ENCODE measurements at places on chromosomes 2 and 18.
A peak's percentile ranks its signal among the peaks of the same experiment; 100 is the strongest.

DNA sequence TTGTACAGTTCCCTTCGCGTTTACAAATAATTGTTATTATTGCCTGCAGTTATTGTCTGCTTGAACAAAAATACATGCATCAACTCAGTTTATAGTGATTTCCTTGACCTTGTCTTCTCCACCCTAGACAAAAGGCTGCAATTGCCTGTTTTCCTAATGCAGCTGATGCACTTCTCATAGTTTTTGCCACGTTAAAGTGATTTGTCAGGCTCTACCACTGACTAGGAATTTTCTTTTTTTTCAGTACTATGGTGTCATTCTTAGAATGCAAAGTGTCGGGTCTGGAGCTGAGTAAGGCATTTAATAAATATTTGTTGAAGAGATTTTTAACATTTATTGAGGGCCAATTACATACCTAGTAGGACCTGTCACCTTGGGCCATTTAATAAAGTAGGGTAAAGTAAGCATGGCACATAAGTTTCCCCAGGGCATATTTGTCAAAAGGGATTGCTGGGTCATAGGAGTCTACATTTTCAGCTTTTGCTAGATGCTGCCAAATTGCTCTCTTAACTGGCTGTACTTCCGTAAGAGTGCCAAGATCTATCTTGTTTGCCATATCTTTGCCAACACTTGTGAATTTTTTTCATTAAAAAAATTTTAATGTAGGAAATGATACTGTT, 24.1 kb downstream of the ACSL3 start:
- no peak for DNase-seq

GRCh38 chr18:9283791-9284190, 50.8 kb upstream of the TWSG1 start:
- no peak for DNase-seq

GRCh38 chr2:138223319-138223718, 259.0 kb downstream of the HNMT start:
- no peak for DNase-seq

DNA sequence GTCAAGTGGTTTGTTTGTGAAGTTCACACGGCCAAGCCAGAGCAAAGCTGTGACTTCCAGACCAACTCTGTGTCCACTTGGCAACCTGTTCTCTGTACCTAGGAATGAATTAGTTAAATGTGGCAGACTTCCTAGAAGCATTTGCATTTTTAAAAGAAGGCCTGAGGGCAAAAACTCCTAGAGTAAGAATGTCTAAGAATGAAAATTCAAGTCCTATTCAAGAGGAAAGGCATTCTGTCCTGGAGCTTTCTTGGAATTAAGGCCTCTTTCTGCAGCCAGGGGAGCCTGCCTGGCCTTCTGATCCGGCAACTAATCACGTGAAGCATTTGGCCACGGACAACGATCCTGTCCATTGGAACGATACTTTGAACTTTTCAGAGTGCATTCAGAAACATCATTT, 155.0 kb downstream of the SETBP1 start:
- peak; percentile 9 for DNase-seq

- DNase-seq: no peak
These were observed 2005.9 kb upstream of the CELF4 start for GRCh38 chr18:39571511-39571910.

DNA sequence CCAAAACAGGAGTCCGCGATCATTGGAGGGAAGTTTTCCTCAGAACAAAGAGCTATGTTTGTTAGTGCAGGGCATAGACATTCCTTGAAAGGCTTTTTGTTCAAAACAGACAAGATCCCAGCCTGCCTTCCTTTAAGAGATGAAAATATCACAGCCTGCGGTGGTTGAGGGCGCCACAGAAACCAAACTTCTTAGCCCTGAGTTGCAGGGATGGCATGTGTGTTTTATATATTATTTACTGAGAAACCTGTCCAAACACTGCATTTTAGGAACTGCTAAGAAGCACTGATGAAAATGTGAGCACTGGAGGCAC, 57.5 kb upstream of the TMEM178A start:
- no peak for DNase-seq

GRCh38 chr2:84805250-84805958, 75.5 kb downstream of the TRABD2A start:
- DNase-seq: no peak

- DNase-seq: no peak
These were observed 304.0 kb downstream of the LPIN1 start for GRCh38 chr2:12050396-12050795.

DNA sequence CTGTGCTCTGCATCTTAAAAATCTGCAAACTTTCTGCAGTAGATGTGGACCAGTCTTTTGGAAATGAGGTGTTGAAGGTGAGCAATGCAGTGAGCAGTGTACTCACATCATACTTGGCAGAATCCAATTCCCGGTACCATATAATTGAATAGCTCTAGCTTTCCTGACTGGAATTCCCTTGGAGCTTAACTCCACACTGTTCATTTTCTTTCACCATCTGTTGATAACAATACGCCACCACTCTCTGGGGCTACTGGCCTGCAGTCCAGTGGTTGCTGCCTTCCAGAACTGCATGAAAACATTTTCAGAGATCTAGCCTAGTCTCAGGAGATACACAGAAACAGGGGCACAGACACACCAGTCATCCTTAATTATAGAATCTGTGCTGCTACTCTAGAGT, 820.0 kb upstream of the NXPH2 start:
- no peak for DNase-seq

DNA sequence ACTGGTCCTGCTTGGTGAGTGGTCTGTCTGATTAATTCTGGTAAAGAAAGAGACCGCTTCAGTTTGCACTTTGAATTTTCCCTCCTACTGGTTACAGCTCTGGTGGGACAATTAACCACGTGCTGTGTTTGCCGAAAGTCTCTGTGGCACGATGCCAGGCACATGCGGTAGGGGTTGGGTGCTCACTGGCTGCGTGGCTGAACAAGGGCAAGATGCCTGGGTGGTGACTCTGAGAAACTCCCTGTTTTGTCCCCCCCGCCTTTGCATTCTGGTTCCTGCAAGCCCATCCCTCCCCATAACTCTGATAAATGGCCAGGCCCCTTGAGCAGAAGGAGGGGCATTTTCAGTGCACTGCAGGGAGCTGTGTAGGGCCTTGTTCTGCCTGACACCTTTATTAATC, 206.1 kb downstream of the TFCP2L1 start:
- DNase-seq: no peak

DNA sequence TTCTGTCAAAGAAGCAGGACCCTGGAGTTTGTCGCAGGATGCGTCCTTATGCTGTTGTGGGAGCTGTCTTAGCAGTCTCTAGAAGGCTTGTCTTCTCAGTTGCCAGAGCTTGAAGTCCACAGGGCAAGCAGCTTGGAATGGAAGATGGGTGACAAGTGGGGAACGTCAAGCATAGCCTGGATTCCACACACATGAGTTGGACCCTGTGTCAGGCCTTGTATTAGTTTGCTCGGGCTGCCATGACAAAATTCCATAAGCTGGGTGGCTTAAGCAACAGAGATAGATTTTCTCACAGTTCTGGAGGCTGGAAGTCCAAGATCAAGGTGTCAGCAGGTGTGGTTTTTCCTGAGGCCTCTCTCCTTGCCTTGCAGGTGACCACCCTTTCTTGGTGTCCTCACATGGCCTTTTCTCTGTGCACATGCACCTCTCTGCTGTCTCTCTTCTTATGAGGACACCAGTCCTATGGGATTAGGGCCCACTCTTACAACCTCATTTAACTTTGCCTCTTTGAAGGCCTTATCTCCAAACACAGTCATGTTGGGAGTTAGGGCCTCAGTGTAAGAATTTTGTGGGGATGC, 51.3 kb downstream of the THNSL2 start:
- no peak for DNase-seq

DNA sequence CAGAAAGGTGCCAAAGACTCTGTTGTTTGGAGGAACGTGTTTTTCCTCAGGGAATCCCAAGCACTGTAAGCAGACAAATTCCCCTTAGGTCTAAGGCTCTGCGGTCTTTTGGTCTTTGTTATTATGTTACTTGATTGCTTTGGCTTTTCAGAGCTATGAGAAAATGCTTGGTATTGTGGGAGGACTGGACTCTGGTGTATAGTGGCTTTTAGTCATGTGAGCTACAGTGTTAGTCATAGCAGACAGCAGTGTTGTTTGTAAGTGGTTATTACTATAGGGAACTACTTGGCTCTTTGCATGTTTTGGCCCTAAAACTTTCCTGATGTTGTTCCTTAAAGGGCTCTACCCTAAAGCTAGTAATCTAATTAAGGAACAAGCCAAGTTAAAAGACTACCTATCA, 956.2 kb upstream of the LRATD1 start:
- no peak for DNase-seq

- DNase-seq: no peak
These were observed 20.0 kb downstream of the SETBP1 start for GRCh38 chr18:44700652-44701051.

DNA sequence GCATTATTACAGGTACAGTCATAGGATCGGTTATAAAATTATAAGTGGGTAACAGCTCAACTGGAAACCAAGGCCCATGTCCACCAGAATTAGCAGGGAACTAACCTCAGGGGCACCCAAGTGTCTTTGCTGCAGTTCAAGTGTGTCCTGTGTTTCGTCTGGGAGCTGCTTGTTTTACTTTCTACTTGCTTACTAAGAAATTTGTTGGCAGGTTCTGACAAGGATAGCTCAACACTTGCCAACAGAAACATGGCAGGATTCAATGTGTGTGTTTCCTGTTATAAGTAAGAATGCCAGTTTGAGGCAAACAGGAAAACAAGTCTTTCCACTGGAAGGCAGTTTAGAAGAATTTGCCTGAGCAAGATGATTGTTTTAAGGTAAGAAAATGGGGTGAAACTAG, 104.5 kb downstream of the EPHA4 start:
- DNase-seq: no peak

GRCh38 chr2:10864861-10865636, 46.7 kb upstream of the KCNF1 start:
- DNase-seq: no peak

DNA sequence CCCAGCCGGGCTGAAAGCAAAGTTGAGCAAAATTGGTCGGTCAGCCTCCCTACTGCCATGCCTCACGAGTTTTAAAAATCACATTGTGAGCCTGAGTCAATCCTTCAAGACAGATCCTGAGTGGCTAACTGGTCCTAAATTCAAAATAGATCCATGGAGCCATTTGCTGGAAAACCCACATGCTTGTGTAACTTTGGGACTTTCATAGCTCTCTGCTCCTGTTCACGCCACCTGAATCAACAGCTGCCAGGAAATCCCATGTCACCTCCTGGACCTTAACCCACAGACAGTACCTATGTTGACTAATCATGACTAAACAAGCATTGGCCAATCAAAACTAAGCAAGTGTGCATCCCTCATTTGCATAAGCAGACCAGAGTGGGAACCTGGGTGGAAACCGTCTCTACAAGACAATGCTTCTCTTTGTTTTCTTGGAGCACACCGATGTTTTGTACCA, 42.8 kb upstream of the LDLRAD4 start:
- no peak for DNase-seq

DNA sequence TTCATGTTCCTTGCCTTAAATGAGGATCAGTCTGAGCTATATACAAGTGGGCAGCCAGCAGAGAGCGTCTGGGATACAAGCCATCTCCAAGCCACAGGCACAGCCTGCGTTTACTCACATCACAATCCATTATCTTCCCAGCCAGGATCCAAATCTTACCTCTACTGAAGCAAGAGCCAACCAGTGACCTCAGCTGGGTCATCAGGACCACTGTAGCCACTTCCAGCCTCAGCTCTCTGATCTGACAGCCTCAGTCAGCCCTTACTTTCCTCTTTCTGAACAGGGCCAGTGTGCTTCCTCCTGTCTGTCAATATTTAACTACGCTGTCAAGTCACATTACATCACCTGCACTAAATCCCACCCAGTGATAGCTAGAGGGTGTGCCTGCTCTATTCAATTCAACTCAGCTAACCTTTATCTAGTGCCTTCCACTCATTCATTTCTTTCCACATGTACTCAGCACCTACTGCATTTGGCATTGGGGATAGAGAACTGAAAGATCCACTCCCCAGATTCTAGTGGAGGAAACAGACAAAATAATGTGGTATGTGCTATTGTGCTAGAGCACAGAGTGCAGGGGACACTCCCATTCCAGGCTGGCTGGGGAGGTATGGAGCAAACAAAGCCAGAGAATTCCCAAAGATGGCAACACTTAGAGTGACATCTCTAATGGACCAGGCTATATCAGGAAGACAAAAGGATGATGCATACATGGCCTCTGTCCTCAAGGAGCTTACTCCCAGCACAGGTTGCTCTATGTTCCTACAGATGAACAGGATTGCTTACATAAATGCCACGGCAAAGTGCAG, 146.5 kb downstream of the NCKAP5 start:
- DNase-seq: no peak

GRCh38 chr2:150885236-150885635, 376.4 kb downstream of the RBM43 start:
- DNase-seq: no peak

GRCh38 chr2:39664888-39665591, 677 bp upstream of the TMEM178A start:
- DNase-seq: no peak

- no peak for DNase-seq
These were observed 373.4 kb downstream of the METTL4 start for GRCh38 chr18:2197946-2198345.

DNA sequence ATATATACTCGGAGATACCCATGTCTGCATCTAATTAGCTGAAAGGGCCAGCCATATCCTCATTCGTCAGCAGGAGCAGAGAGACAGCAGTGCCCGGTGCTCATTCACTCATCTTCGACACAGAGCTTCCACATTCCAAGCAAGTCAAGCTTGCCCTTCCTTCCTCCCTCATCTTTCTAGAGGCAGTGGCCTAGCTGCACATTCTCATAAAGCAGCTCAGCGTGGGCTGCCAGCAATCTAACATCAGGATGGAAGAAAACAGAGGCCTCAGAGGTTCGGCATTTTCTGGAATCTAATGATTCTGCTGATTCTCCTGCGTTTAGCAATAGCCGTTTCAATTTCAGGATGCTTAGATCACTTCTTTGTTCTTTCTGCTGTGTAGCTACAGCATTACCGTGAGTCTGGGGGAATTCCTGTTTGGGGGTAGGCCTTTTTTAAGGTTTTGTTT, 68.8 kb downstream of the CLHC1 start:
- DNase-seq: peak; percentile 49

GRCh38 chr2:226122041-226122440, 677.6 kb downstream of the IRS1 start:
- DNase-seq: no peak

DNA sequence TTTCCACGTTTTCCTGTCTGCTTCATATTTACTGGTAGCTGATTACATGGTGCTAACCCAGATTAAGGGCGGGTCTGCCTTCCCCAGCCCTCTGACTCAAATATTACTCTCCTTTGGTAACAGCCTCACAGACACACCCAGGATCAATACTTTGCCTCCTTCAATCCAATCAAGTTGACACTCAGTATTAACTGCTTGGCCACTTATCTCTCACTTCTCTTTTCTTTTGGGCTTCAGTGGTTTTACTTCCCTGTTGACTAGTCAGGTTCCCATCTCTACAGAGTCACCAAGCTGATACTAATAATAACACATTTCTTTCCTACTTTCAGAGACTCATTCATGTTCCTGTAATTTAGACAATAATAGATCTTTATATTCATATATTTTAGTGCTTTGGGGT, 302.2 kb upstream of the MAP2 start:
- no peak for DNase-seq
